ENCODE measurements at places on chromosomes 6 and 20.

- no peak for DNase-seq
These were observed 380.4 kb downstream of the CENPW start for GRCh38 chr6:126720304-126720703.

DNA sequence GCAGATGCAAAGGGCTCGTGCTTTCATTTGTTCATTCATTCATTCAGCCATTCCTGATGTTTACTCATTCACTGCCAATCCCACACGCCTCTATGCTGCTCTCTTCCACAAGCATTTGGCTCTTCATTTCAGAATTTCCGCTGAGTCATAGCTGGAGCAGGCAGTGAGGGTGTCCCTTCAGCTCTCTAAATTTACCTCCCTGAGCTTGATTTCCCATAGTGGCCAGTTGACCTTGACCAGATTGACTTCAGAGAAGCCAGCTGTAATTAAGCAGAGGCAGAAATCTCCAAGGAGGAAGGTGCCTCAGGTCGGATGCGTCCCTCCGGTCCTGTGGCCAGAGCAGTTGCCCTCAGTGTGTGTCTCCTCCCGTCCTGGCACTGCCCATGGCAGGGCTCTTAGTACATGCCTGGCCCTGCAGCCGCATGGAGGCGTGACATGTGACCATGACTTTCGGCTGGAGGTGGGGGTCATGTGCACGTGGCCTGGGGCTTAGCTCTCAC is 267.2 kb upstream of the ECI2 start:
- peak; percentile 85 for DNase-seq

DNA sequence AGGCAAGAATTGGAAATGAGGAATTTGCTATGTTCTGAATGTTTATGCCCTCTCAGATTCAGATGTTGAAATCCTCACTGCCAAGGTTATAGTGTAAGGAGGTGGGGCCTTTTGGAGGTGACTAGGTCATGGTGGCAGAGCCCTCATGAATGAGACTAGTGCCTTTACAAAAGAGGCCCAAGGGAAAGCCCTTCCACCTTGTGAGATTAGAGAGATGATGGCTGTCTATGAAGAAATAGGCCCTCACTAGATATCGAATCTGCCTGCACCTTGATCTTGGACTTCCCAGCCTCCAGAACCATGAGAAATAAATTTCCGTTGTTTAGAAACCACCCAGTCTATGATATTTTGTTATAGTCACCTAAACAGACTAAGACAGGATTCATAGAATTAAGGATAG is 10.4 kb downstream of the ASIP start:
- no peak for DNase-seq

- DNase-seq, result no peak
These were observed 25.4 kb downstream of the VEGFA start for GRCh38 chr6:43795421-43795820.

GRCh38 chr6:127319686-127320085 is 23.7 kb downstream of the ECHDC1 start:
- no peak for DNase-seq

DNA sequence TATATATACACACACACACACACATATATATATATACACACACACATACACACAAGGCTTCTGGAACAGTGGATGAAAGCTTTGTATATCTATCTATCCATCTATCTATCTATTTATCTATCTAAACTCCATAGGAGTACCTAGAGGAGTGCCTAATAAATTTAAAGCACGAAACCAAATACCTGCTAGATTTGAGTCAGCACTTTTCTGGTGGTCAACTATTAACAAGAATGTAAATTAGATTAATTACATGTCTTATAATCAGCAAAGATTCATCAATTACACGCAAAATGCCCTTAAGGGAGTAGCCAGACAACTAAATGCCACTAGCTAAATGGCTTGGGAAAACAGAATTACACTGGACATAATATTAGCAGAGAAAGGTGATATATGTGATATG is 26.6 kb downstream of the HLA-A start:
- DNase-seq, result no peak

GRCh38 chr6:12570461-12571030 is 146.0 kb upstream of the PHACTR1 start:
- DNase-seq, result no peak

- no peak for DNase-seq
These were observed 39.3 kb upstream of the EYS start for GRCh38 chr6:65746302-65746701.

GRCh38 chr6:7241160-7241559 is 71.8 kb downstream of the SSR1 start:
- DNase-seq, result no peak

- DNase-seq, result peak; percentile 19
These were observed 17.1 kb upstream of the CALHM6 start for GRCh38 chr6:116444092-116444491.

- DNase-seq, result no peak
These were observed 673.1 kb downstream of the HTR1B start for GRCh38 chr6:76790045-76790796.

DNA sequence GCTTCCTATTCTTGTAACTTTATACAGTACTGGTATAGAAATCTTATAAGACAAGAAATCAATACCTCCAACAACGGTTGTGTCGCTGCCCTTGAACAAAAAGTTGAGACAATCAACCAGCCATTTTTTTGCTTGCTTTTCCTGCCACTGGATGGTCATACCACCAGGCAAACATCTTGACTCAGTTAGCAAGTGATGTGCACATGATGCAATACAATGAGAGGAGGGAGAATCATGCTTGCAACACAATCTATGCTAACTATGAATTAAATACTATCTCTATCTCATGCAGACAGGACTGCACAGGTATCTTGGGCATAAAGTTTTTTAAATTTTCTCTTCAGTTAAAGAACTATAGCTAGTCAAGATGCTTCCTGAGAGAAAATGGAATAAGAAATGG is 877.7 kb upstream of the CITED2 start:
- DNase-seq, result no peak

DNA sequence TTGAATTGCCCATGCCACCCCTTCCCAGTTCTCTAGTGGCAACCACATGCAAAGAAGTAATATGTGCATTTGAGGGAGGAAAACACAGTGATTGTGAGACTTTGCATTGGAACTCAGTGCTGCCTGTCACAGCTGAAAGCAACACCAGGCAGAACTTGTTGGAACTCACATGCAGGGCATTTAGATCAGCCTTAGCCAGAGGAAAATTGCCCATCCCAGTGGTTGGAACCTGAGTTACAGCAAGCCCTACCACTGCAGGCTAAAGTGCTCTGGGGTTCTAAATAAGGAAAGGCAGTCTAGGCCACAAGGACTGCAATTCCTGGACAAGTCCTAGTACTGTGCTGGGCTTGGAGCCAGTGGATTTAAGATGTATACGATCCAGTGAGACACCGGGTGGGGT is 245.3 kb upstream of the UFL1 start:
- DNase-seq, result no peak

DNA sequence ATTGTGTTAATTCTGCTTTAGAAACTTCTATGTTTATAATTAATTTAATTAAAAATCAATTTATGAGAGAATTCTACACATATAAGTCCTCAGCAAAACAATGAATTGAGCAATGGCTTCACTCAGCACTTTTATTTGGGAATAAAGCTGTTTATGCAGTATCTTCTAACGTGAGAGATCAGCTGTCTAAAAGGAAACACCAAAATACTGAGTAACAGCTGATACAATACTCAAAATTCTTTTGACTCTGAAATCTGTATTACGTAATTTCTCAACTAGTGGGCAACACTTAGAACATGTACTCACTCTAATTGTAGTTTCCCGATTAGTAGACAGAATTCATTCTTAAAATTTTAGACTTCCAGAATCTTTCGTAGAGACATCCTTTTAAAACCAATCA is 49.8 kb downstream of the MAP3K7 start:
- DNase-seq, result no peak

GRCh38 chr20:8535403-8536261 is 403.6 kb downstream of the PLCB1 start:
- DNase-seq, result no peak

DNA sequence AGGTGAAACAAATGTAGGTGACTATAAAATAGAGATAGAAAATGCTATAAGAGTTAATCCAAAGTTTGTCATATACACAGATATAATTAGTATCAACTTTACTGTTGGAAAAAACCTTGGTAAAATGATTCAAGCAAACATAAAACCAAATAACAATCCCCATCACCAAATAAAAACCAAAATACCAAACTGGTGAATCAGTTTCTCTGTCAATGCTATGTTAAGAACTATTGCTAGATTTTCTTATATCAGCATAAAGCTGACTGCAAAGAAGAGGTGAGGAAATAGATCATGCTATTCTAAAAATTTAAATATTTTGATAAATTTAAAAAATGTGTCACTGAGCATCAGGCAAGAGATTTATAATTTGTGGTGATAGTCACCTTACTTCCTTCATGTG is 658.4 kb downstream of the PHF3 start:
- DNase-seq, result no peak

GRCh38 chr6:111673532-111673931 is 67.9 kb upstream of the TRAF3IP2 start:
- DNase-seq, result no peak

GRCh38 chr6:41707565-41708200 is 27.7 kb downstream of the TFEB start:
- no peak for DNase-seq

- DNase-seq, result no peak
These were observed 88.3 kb downstream of the TAF4 start for GRCh38 chr20:61977419-61977786.

GRCh38 chr6:124066269-124066668 is 262.6 kb downstream of the NKAIN2 start:
- no peak for DNase-seq

DNA sequence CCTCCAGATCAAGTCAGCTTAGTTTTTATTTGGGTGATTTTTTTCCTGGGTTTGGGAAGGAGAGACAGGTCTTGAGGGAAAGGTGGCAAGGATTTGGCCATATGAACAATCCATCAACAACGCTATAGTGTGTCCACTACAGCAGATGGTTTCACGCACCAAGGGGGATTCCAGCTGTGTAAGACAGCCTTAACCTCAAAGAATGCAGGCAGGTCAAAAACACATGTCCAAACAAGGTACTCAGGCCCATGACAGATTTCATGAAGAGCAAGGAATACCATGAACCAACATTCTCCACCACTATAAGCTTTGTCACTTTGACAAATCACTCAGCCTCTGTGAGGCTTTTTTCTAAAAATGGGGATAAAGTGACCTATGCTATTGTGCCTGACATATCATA is 2.0 kb downstream of the AIF1 start:
- DNase-seq, result no peak

- DNase-seq, result peak; percentile 64
These were observed 212.7 kb upstream of the AGPAT4 start for GRCh38 chr6:161486361-161487216.

- no peak for DNase-seq
These were observed 280.3 kb downstream of the CDC5L start for GRCh38 chr6:44667668-44668390.

DNA sequence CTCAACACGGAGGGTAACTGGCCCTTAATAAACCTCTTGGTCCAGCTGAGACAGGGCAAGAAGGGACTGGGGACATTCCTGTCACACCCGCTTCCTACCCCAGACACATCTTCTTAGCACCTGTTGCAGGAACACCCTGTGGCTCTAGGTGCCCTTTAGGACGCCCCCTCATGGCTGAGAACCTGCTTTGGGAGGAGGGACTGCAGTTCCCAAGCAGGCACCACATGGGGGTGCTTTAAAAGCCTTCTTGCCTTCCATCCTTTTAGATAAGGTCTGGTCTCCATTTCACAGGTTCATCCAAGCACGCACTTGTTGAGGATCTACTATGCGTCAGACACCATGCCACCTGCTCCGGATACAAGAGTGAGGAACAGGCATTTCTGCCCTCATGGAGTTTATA is 26.6 kb downstream of the NSFL1C start:
- peak; percentile 19 for DNase-seq

GRCh38 chr6:124661097-124661661 is 301.1 kb upstream of the RNF217 start:
- no peak for DNase-seq

DNA sequence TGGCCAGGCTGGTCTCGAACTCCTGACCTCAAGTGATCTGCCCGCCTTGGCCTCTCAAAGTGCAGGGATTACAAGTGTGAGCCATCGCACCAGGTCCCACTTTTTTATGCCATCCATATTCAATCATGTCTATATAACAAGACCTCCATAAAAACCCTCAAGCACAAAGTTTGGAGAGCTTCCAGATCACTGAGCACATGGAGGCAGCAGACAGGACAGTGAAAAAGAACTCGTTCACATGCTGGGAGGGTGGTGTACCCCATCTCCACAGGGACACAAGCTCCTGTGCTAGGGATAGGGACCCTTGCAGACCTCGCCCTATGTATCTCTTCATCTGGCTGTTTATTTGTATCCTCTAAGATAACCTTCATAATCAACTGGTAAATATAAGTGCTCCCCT is 30.3 kb downstream of the KIF13A start:
- DNase-seq, result no peak

GRCh38 chr6:75204959-75205775 is 686 bp downstream of the COL12A1 start:
- DNase-seq, result peak; percentile 28

- no peak for DNase-seq
These were observed 23.2 kb downstream of the OR2H2 start for GRCh38 chr6:29608131-29608530.

DNA sequence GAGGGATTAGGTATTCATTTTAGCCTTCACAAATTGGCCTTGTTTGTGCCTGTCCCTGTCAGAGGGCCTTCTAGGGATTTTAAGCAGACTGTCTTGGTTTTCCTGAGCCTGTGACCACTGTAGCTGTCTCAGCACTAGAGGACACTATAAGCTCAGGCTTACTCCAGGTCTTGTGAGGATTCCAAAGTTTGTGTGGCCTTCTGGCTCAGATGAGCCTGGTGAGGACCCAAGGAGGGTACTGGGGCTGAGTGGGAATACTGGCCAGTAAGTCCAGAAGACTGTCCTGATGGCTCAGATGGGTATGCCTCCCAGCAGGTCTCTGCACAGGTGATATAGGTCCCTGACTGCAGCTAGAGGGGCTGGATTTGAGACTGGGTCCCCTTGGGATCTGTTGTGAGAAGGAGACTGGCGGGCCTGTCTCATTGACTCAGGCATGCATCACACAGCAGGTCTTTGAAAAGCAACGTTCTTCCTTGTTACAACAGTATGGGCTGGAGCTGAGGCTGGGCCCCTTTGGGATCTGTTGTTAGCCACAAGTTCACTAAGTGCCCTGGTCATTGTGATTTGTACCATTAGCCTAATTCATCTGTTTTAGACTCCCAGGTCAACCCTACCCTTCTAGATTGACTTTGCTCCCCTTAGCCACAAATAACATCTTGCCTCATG is 26.3 kb upstream of the TFB1M start:
- no peak for DNase-seq

DNA sequence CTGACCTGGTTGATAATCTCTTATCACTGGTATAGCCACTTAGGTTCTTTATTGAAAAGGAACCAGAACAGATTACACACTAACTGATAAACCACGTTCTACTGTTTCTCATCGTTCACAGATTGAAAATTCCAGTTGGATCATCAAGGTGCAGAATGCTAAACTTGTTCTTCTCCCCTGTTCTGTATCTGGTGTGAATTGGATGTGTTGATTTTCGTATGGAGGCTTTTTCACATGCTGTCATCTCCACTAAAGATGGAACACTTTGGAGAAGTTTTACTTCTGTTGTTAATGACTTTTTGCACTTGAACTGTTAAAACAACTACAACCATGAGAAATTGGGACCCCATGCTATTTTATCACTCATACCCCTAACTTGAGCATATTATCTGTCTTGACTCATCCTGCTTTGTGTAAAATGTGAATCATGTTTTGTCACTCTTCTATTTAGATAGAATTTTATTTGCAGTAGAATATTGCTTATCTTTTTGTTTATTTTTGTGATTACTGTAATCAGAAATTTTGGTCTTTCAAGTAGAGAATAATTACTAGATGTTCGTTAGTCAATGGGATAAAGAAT is 17.5 kb downstream of the VAPB start:
- DNase-seq, result peak; percentile 23

GRCh38 chr20:31704225-31705119 is 18.2 kb downstream of the BCL2L1 start:
- peak; percentile 98 for DNase-seq
